ENCODE measurements at places on chromosomes 1 and 21. TPM values are rescaled to one million over a fixed set of nuclear protein-coding genes. Genes with fewer than 3 reads are reported as not detected.

GRCh38 chr1:60044881-60045280 is 28.7 kb downstream of the C1orf87 start:
- DNase-seq = no peak

- DNase-seq = no peak
Measured at GRCh38 chr1:1630965-1631781, 800 bp upstream of the MMP23B start.

DNA sequence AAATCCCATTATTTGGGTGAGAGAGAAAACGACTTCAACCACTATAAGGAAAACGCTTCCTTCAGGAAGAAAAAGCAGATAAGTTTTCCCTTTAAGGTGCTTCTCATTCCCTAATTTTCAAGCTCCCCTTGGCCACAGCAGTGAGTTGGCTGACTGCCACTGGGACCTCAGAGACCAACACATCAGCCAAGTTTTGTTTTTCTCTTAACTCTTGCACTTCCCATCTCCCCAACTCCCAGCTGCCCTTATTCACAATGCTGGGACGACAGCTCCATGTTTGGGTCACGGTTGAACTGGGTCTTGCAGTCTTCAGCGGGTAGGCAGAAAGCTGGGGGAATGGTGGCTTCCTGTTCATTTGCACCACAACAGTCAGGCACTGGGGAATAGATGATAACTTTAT is 18.9 kb downstream of the SGIP1 start:
- no peak for DNase-seq

DNA sequence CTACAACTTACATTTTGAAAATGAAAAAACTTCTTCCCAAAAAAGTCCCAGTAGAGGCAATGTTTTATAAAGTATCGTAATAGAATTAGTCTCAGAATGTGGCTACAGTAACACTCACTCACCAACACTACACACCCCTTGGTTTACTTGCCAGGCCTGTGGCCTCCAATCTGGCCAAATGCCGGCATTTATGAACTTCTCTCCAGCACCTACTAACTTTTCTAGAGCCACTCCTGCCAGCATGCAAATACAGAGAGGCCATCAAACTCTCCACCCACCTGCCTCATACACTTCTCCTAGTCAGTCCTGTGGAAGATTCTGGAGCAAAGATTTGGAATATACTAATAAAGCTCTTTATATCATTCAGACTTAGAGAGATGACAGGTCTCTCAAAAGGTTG is 32.3 kb downstream of the STPG1 start:
- no peak for DNase-seq

DNA sequence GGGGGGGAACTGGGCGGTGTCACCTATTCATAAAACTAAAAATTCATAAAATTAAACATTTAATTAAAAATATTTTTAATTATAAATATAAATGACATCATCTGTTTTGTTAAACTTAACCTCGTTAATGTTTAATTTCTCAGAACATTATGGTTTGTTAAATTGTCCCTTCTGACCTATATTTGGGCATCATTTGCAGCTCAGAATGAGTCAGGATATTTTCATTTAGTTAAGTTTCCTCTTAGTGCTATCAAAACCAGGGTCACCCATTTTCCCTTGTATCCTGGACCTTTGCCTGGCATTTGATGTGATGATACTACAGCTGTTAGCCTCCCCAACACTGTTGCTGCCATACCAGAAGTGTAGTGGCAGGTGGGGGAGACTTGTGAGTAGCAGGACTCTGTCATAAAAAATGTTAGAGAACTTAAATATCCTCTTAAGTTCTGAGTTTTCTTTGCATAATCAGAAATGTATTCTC is 30.3 kb downstream of the TSNAX start:
- no peak for DNase-seq

- DNase-seq = no peak
Measured at GRCh38 chr1:8985915-8986813, 40.1 kb downstream of the SLC2A7 start.

UTS2 gene
- polyA plus RNA-seq = 17.7 TPM

KIAA0319L gene
- 17.3 TPM for polyA plus RNA-seq
